ENCODE measurements at places on chromosomes 5 and 9. TPM values are rescaled to one million over a fixed set of nuclear protein-coding genes. Genes with fewer than 3 reads are reported as not detected.

TAF11L2 gene
- total RNA-seq, result not detected

OR1J1 gene
- not detected for total RNA-seq

NUTM2F gene
- not detected for total RNA-seq

- H3K27ac ChIP-seq, result no peak overlapping the region
- H3K27me3 ChIP-seq, result no peaks in the 10 kb centered on the region
- no peak overlapping the region for H3K4me3 ChIP-seq
- H3K4me1 ChIP-seq, result no peaks in the 10 kb centered on the region
- no peak for DNase-seq
These were observed 7.3 kb upstream of the CTSV start for GRCh38 chr9:97046228-97046627.

- DNase-seq, result peak; percentile 58
- peaks cover 27% of the 10 kb centered on the region for H3K27me3 ChIP-seq
- no peak overlapping the region for H3K27ac ChIP-seq
- no peaks in the 10 kb centered on the region for H3K36me3 ChIP-seq
These were observed 40.5 kb upstream of the PLEKHG4B start for GRCh38 chr5:51500-51823.

- no peaks in the 10 kb centered on the region for H3K27me3 ChIP-seq
- H3K4me1 ChIP-seq, result no peaks in the 10 kb centered on the region
- H3K27ac ChIP-seq, result no peak overlapping the region
- no peak for DNase-seq
- no peaks in the 10 kb centered on the region for H3K36me3 ChIP-seq
These were observed 105.8 kb upstream of the MSX2 start for GRCh38 chr5:174618589-174618988.

DNA sequence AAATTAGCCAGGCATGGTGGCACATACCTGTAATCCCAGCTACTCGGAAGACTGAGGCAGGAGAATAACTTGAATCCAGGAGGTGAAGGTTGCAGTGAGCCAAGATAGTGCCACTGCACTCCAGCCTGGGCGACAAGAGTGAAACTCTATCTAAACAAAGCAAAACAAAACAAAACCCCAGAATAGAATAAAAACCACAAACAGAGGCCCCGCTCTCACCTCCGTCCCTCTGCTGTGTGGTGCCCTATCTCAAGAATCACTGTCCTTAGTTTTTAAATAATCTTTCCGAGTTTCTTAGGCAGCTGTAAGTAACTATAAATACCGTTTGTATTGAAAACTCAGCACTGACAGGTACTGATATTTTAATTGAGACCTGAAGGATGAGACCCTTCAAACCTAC is 42.7 kb upstream of the IER5L start:
- no peaks in the 10 kb centered on the region for H3K36me3 ChIP-seq
- no peaks in the 10 kb centered on the region for H3K27me3 ChIP-seq
- peak; percentile 8 for DNase-seq
- H3K4me3 ChIP-seq, result no peak overlapping the region
- H3K27ac ChIP-seq, result no peak overlapping the region
- peaks cover under 1% of the 10 kb centered on the region for H3K4me1 ChIP-seq

GRCh38 chr9:23581931-23582330 is 244.1 kb downstream of the ELAVL2 start:
- DNase-seq, result no peak
- no peak overlapping the region for H3K4me3 ChIP-seq
- no peaks in the 10 kb centered on the region for H3K36me3 ChIP-seq
- H3K27ac ChIP-seq, result no peak overlapping the region
- no peaks in the 10 kb centered on the region for H3K27me3 ChIP-seq

DNA sequence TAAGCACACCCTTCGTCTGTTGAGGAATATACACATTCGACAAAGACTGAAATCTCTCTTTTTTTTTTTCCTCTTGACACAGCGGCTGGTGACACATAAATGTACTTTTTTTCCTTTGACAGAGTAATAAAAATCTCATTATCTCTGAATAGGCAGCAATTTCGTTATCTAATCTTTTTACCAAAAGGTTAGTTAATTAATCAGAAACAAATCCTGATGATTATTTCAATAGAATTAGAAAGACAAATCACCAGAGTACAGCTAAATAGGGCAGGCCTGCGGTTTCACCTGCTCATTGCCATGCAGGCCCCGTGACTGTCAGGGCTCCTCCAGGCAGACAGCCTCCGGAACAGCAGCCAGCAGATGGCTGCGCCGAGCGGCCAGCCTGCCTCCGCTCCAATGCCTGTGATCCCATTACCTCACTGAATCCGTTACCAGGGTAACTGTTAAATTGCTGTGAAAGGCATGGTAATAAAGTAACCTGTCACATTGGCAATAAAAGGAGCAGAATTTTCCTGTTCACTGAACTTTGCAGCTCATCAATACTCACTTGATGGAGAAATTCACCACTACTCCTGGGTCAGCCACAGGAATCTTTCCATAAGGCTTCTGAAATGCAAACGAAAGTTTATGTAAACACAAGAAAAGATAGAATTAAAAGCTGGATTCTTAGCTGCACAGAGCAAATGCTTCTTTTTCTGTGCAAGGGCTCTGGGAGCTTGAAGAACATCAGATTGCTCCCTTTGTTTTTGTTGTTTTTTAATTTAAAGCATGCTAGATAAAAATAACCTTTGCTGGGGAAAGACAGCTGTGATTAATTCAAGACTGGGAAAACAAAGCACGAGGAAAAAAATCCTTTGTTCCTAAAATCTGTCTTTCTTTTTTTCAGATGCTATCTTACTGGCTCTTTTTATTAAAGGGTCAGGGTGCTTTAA is 666.4 kb upstream of the ZNF608 start:
- H3K27me3 ChIP-seq, result no peaks in the 10 kb centered on the region
- H3K4me3 ChIP-seq, result peak overlapping the region; percentile 32

- H3K4me1 ChIP-seq, result no peaks in the 10 kb centered on the region
- H3K27ac ChIP-seq, result no peak overlapping the region
- DNase-seq, result no peak
- H3K4me3 ChIP-seq, result no peak overlapping the region
These were observed 68.2 kb upstream of the HRH2 start for GRCh38 chr5:175589714-175590113.

DNA sequence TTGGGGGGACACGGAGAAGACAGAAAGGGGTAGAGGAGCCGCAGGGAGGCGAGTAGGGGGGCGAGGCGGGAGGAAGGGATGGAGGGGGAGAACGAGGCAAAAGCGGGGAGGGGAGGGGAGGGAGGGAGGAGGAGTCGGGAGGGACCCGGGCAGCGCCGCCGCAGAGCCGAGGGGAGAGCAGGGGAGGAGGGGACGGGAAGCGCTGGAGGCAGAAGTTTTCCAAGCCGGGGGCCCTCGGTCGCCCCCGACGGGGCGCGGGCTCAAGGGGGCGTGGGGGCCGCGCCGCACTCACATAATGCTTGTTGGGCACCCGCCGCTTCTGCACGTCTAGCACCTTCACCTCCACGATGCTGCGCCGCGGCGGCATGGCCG is 353 bp downstream of the SH3PXD2B start:
- peaks cover 34% of the 10 kb centered on the region for H3K4me1 ChIP-seq
- no peaks in the 10 kb centered on the region for H3K27me3 ChIP-seq
- H3K36me3 ChIP-seq, result no peaks in the 10 kb centered on the region
- peak; percentile 91 for DNase-seq
- H3K27ac ChIP-seq, result peak overlapping the region; percentile 95

Data from osteoblast (primary cell).